Glutamatergic neuron (in vitro differentiated cells): ENCODE measurements at places on chromosomes 1 and 21. TPM values are rescaled to one million over a fixed set of nuclear protein-coding genes. Genes with fewer than 3 reads are reported as not detected.

The APOBEC4 gene
- not detected for total RNA-seq

The CNTN2 gene
- total RNA-seq, result 208 TPM

The SPRR2B gene
- total RNA-seq, result not detected

The CCDC18 gene
- total RNA-seq, result 9.9 TPM

The CD84 gene
- not detected for total RNA-seq

The NECTIN4 gene
- 0.39 TPM for total RNA-seq

The PDZK1IP1 gene
- not detected for total RNA-seq

The CHIA gene
- total RNA-seq, result not detected

The OR2T29 gene
- total RNA-seq, result not detected

The FAM131C gene
- 1.1 TPM for total RNA-seq

The FNDC5 gene
- 743 TPM for total RNA-seq

The FCRL6 gene
- total RNA-seq, result not detected

The AGT gene
- total RNA-seq, result 6.3 TPM

The LYPD8 gene
- total RNA-seq, result not detected

The TPR gene
- total RNA-seq, result 112 TPM

The CYP2J2 gene
- not detected for total RNA-seq

The NGF gene
- 0.83 TPM for total RNA-seq

The FMOD gene
- total RNA-seq, result not detected

The PLA2G2C gene
- total RNA-seq, result not detected

The IL6R gene
- total RNA-seq, result 1.6 TPM

The SLAMF7 gene
- not detected for total RNA-seq

The PLA2G2D gene
- not detected for total RNA-seq

The JAM2 gene
- total RNA-seq, result 4.6 TPM

The ANGPTL7 gene
- not detected for total RNA-seq

The BARHL2 gene
- total RNA-seq, result 0.27 TPM

The YRDC gene
- 14.9 TPM for total RNA-seq

The FNDC7 gene
- not detected for total RNA-seq

The SYT14 gene
- total RNA-seq, result 18.1 TPM

The HTR1D gene
- total RNA-seq, result 0.20 TPM

The TFB2M gene
- 6.5 TPM for total RNA-seq

The MSH4 gene
- total RNA-seq, result 0.20 TPM

The DCDC2B gene
- not detected for total RNA-seq

The CTSK gene
- total RNA-seq, result 8.8 TPM

The HRNR gene
- total RNA-seq, result not detected

The PPIH gene
- total RNA-seq, result 22.6 TPM

The ASAP3 gene
- total RNA-seq, result 53.5 TPM

The CELA2B gene
- total RNA-seq, result not detected

The SLC44A3 gene
- total RNA-seq, result 129 TPM

The SPRR2E gene
- total RNA-seq, result not detected

The ZBED6 gene
- total RNA-seq, result 23.3 TPM

The SASS6 gene
- total RNA-seq, result 4.0 TPM

The PADI2 gene
- total RNA-seq, result 0.74 TPM
